NCI-H510A (cell line): ENCODE measurements at places on chromosomes 4 and X.
A peak's percentile ranks its signal among the peaks of the same experiment; 100 is the strongest.

DNA sequence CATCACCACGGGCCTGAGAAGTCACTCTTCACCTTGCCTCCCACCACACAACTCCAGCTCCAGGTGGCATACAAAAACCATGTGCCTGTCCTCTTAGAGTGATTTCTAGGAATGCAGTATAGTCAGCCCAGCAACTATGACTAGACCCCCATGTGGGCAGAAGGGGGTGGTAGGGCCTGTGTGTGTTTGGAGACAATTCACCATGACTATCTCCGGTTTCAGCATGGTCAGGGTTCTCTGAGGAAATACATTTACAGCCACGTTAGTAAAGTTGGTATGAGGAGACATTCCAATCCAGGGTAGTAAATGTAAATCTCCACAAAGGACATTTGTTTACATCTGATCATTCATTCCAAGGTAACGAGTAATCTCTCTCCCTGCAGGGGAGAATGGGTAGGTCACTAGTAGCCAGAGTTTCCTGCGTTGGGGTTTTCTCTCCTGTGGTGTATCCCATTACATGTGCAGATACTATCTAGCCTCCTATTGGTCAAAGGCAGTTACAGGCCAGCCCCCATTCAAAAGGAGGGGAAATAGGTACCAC lies 4.2 kb upstream of the MTMR1 start:
- no peak for DNase-seq

DNA sequence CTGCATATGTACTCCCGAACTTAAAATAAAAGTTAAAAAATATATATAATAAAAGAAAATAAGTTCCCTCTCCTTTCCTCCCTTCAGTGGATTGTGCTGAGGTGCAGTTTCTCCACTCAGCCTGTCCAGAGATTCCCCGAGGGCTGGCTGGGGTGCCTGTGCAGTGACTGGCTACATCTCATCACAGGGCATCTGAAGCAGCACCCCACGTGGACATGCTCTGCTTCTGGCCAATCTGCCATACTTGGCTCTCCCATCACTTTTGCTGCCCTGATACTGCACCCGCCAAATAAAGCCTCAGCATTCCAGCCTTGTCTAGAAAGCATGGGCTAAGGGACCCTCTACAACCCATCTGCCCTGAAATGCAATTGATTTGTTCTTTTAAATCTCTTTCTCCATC lies 11.1 kb upstream of the MGST2 start:
- no peak for DNase-seq

DNA sequence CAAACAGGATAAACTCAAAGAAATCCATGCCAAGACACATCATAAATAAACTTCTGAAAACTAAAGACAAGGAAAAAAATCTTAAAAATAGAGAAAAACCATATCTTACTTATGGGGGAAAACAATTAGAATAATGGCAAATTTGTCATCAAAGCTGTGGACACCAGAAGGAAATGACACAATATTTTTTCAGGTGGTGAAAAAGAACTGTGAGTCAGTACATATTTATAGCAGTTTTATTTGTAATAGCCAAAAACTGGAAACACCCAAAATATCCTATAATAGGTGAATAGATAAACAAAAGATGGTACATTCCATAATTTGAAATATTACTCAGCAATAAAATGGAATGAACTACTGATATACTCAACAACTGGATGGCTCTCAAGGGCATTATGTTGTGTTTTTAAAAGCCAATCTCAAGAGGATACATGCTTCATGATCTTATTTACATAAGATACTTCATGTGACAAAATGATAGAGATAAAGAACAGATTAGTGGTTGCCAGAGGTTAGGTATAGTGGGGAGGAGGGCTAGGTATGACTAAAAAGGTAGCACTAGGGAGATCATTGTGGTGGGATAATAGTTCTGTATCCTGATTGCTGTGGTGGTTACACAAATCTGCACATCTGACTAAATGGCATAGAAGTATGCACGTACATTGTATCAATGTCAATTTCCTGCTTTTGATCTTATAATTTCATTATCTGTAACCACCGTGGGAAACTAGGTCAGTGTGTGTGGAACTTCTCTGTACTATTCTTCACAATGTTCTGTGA lies 191.9 kb downstream of the PPP1R2C start:
- no peak for DNase-seq

DNA sequence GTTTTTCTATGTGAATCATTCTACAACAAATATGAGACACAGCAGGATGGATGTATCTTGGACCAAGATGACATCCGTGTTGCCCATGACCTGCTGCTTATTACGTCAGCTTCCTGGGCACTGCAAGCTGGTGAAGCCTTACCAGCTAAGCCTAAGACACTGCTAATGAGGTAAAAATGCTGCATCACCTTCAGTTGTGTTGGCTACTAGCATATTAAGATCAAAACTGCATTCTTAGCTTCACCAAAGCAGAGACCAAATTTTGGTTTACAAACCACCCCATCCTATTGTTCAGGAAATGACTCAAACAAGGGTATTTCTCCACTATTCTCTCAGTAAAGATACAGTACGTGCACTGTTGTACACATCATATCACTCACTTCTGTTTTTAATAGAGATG lies 50.3 kb downstream of the MAML3 start:
- DNase-seq = no peak

- no peak for DNase-seq
Observed at GRCh38 chrX:1852082-1852481, 237.2 kb downstream of the ASMT start.

DNA sequence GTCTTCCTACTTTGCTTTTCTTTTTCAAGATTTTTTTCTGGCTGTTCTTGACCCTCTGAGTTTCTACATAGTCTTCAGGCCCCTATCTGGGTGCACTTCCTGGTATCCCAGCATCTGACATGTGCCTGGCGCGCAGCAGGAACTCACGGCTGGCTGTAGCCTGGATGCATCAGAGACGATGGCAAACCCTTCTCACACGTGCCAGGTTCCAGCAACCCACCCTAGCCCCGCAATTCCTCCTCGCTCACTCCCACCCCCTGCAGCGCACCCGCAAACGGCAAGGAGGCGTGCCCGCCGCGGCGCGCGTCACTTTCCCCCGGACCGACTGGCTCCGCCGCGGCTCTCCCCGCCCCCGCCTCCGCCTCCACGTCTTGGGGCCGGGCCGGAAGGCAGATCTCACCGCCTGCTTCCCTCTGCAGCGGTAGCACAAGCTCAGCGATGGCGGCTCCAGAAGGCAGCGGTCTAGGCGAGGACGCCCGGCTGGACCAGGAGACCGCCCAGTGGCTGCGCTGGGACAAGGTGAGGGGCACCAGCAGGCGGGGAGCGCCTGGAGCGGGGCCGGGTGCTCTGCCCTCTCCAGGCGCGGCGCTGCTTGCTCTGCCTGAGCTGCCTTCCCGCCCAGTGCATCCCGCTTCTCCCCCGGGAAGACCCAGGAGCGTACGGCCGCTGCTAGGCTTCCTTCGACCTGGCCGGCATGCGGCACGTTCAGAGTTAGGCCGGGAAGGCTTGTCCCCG lies at the start of gene PGM2:
Gene PGM2 (plus strand): TSS at position 392 of the 735 bp plus-strand sequence. CDS start 47 bp downstream, at position 439.
- DNase-seq = peak; percentile 72

GRCh38 chrX:118062817-118063615 lies 53.6 kb downstream of the KLHL13 start:
- DNase-seq = no peak

GRCh38 chr4:7237873-7238272 lies 45.5 kb downstream of the SORCS2 start:
- no peak for DNase-seq

DNA sequence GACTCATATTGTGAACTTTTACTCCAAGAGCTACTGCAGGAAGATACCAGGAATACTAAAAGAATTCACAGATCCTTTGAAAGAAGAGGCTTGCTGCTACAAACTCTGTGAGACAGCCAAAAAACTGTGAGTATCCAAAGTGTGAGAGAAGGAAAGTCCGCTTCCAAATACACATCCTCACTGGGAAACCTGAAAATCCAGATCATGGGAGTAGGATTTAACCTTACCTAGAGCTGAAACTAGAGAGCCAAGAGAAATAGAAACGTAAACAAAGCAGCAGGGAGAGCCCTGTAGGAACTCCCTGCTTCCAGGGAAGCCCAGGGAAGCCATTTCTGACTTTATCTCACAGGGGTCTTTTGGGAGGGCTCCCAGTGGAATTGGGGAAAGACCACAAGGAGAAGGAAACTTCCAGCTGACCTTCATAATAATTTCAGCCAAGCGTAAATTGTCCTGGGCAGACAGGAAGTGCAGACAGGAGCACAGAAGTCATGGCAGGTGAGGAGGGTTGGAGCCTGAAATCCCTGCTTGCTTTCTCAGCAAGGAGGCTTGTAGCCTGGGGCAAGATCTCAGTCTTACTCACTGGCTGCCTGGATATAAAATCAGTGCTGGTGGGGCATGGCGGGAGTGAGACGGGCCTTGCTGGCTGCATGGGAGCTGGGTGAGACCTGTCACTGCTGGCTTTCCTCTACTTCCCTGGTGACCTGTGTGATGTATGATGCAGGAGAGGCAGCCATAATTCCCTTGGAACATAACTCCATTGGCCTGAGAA lies 26.2 kb upstream of the NFKB1 start:
- DNase-seq = no peak

GRCh38 chr4:72410158-72410557 lies 158.9 kb downstream of the ADAMTS3 start:
- no peak for DNase-seq

DNA sequence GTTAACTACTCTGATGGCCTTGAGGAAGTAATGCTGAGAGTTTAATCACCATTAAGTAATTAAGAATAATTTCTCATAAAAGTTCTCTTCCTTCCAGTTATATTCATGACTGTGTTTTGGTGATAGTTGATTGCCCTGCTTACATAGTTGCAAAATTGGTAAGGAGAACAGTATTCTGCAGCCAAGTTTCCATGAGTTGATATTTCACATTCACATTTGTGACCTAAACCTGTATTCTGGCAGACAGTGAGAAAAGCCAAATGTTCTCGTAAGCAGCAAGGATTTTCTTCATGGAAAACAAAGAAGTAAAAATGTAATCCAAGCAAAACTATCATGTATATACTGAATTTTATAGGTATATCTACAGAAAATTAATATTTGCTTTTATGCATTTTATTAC lies 187.8 kb upstream of the NUDT6 start:
- no peak for DNase-seq

DNA sequence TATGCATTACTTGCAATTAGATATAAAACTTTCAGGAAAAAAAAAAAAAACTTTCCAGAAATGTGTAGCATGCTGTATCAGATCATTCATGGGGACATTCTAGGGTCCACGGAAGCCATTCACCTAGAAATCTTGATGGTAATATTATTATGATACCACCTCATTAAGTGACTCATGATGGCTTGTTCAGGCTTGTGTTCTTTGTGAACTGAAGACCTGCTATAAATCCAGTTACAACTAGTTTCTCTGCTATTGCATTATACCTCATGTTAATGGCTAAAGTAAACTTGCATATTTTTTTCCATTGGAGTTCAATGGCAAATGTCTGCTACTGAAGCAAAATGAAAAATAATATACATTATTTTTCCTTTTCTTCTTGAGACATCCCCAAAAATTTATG lies 35.3 kb upstream of the PTPN13 start:
- DNase-seq = no peak

- no peak for DNase-seq
Observed at GRCh38 chrX:132015875-132016274, 7.2 kb upstream of the STK26 start.

GRCh38 chr4:41657561-41657960 lies 91.0 kb downstream of the PHOX2B start:
- no peak for DNase-seq

GRCh38 chr4:75035321-75035720 lies 102.4 kb downstream of the PARM1 start:
- no peak for DNase-seq

- DNase-seq = peak; percentile 6
Observed at GRCh38 chrX:104113222-104113965, 1.1 kb downstream of the ZCCHC18 start.

GRCh38 chrX:108456971-108457477 lies 17.4 kb downstream of the COL4A5 start:
- DNase-seq = no peak

GRCh38 chrX:120759685-120760084 lies 116.0 kb downstream of the CT47B1 start:
- DNase-seq = no peak

- DNase-seq = no peak
Observed at GRCh38 chrX:41796577-41796976, 72.6 kb downstream of the GPR82 start.

DNA sequence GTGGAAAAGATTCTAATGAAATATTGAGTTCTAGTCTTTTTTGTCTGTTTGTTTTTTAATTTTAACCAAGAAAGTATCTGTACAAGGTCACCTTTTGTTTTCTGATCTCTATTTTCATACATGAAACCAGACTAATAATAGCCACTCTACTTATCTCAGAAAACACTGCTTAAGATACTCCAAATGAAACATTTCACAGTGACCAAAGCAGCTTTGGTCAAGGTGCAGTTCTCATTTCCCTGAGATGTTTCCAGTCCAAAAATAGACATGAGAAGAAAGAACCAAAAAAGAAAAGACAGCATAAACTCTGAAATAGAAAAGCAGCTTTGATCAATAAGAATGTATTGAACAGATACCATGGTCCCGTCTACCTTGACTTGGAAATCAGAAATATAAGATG lies 782.8 kb downstream of the RAB28 start:
- no peak for DNase-seq

GRCh38 chrX:66012094-66012534 lies 27.8 kb downstream of the VSIG4 start:
- no peak for DNase-seq

DNA sequence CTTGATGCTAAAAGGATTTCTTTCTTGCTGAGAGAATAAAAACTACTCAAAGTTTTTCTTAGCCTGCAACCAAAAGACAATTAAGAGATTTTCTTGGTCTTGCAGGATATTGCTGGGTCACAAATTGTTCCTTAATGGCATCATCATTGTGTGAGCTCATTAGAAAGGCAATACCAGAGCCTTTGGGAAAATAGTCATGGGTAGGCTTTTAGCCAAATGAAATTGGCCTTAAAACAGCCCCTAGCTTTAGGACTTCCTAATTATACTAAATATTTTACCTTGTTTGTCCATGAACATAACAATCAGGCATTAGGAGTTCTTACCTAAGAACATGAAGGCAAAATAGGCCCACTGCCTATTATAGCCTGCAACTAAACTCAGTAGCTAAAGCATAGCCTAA lies 10.4 kb upstream of the FAM13A start:
- DNase-seq = no peak

- no peak for DNase-seq
Observed at GRCh38 chr4:78652282-78652876, 100.8 kb downstream of the ANXA3 start.

GRCh38 chrX:109384699-109385098 lies 97.2 kb downstream of the GUCY2F start:
- DNase-seq = no peak
